Tibial nerve (tissue), 4 donors: ENCODE measurements at places on chromosomes 6 and 20.

GRCh38 chr6:158358450-158359077, 46.3 kb downstream of the TULP4 start:
- DNase-seq, result no peak

GRCh38 chr6:85008296-85009009, 244.1 kb upstream of the TBX18 start:
- no peak for DNase-seq

- no peak for DNase-seq
Observed at GRCh38 chr6:150491131-150491810, 108.4 kb upstream of the PLEKHG1 start.

DNA sequence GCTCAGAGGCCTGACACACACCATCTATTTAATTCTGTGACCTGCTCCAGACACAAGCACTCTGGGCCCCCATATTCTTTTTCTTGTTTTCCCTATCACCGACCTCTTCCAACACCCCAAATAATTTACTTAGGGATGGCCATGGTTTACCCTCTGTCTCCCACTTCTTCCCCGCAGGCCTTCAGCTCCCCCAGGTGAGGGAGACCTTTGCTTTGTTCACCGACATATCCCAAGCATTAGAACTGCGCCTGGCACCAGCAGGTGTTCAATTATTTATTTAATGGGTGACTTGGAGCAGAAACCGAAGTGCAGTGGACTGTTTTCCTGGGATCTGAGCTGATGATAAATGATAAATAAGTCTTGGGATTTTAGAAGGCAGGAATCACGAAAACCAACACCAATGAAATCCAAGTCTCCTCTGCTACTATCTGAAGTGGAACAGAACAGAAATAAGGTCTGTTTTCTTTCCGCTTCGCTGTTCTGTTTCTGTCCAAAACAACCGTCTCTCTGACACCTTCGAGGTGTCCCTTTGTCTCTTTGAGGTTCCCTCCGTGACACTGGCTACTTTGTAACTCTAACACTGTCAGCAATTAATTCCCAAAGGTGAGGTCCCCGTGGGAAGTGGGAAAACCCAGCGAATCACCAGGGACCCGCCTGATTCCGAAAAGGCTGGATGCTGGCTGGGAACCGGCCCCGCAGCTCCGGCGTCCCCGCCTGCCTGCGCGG, 1.1 kb upstream of the RIN2 start:
- no peak for DNase-seq

- DNase-seq, result no peak
Observed at GRCh38 chr6:10418361-10418861, 3.5 kb upstream of the TFAP2A start.

DNA sequence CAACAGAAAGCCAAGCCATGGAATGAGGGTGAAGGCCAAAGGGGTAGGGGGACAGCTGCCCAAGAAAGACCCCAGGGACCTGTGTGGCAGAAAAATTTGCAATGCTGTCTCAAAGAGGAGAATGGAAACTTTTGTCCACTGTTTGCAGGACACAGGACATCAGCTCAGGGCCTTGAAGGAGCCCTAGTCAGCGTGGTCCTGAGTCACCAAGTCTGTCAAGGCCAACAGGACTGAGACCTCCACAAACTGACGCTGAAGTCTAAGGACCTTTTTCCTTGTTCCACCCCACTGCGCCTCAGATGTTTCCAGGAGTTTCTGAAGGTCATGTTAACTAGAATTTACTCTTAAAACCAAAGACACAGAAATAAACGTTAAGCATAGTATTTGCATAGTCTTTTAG, 31.8 kb upstream of the AVP start:
- no peak for DNase-seq

DNA sequence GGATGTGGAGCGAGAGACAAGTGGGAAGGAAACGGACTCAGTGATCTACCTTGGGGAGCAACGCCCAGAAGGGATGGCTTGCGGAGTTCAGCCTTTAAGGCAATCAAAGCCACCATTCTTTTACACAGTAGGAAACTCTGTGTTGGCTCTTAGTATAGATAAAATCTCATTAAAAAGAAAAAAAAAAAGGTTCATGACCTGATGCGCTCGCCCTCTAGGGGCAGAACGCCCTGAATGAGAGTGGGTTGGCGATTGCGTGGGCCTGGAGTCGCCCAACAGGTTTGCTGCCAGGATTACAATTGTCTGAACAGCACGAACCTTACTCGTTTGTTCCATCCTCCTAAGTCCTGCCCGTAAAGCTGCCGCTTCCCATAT, 1.2 kb downstream of the TPD52L1 start:
- DNase-seq, result peak; percentile 7

- no peak for DNase-seq
Observed at GRCh38 chr6:28727559-28728211, 196.1 kb downstream of the TRIM27 start.

DNA sequence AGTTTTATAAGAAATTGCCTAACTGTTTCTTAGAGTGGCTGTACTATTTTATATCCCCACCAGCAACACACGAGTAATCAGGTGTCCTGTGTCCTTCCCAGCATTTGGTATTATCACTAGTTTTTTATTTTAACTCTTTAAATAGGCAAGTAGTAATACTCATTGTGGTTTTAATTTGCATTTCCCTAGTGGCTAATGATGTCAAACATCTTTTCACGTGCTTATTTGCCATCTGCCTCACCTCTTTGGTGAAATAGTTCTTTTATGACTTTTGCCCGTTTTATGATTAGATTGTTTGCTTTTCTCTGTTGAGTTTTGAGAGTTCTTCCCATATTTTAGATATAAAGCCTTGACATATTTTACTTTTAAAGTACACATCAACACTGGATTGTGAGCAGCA, 57.8 kb downstream of the GCLC start:
- no peak for DNase-seq

- DNase-seq, result no peak
Observed at GRCh38 chr20:37291724-37292126, 2.3 kb downstream of the MANBAL start.

DNA sequence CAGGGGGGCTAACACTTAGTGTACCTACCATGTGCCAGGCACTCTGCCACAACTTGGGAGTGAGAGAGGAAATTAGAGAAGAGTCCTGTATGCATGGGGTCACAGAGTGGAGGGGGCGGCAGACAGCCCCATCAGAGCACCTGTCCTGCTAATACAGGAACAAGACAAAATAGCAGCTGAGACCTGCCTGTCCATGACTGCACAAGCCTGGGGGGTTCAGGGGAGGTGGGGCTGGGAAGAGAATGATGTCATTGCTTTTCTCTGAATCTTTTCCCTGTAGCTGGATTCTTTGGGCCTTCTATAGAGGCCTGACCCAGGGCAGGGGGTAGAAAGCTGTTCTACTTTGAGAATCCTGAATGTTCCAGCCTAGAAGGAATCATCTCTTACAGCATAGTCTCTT, 37.4 kb downstream of the FOXP4 start:
- no peak for DNase-seq

- DNase-seq, result no peak
Observed at GRCh38 chr6:145245119-145245518, 490.2 kb downstream of the EPM2A start.

DNA sequence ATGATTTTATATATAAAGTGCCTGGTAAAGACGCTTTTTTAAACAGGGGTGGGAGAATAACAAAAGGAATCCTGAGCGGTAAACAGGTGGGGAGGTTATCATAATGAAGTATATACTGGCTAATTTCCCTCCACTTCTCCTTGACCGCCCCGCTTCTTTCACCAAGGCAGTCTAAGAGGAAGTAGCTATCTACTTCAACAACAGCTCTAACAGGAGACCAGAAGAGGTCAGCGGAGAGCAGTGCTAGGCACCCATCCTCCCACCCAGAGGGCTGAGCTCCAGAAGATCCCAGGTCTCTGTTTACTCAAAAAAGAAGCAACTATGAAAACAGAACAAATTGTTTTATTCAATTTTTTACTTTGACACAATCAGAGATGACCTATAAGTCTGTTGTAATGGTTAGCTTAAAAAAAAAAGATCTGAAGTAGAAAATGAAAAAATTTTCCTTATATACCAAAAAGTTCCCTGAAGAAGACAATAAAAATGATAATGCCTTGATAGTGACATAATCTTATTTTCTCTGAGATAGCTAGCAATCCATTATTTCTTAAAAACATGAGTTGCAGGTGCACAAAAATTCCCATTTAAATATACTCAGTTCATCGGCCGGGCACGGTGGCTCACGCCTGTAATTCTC, 141.1 kb downstream of the PDSS2 start:
- DNase-seq, result no peak

GRCh38 chr6:47581591-47581990, 104.0 kb downstream of the CD2AP start:
- DNase-seq, result no peak

- DNase-seq, result peak; percentile 40
Observed at GRCh38 chr20:41476013-41476441, 109.4 kb upstream of the EMILIN3 start.

GRCh38 chr20:22556565-22557056, 27.8 kb downstream of the FOXA2 start:
- no peak for DNase-seq

- no peak for DNase-seq
Observed at GRCh38 chr6:128367437-128367836, 153.0 kb downstream of the PTPRK start.

DNA sequence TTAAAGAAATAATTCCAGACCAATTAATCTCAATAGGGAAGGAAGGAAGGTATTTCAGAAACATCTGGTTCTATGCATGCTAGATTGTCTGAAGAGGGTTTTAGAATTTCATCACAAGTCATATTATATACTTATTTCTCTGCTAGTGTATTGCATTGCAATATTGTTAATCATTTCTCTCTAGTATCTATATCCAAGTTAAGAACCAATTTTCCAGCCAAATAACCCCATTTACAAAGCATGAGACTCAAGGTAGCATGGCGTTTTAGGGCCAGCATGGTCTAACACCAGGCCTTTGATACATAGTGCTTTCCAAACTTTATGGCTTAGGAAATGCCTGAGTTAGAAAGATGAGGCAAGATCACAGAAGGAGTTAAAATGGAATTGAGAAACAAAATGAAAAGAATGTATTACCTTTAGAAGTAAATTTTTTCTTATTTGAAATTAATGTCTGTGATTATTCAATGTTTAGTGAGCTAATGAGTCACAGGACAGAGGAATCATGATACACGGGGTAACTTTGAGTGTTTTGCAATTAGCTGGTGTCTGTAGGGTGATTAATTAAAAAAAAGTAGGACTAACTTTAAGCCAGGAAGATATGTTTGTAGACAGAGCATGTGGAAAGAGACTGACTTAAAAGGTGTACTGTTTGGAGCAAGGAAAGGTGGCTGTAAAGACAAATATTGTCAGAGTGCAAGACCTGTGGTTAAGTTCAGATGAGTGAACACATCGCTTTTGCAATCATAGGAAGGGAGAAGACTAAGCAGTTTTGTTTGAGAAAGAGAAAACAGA, 1006.2 kb upstream of the CITED2 start:
- DNase-seq, result no peak

DNA sequence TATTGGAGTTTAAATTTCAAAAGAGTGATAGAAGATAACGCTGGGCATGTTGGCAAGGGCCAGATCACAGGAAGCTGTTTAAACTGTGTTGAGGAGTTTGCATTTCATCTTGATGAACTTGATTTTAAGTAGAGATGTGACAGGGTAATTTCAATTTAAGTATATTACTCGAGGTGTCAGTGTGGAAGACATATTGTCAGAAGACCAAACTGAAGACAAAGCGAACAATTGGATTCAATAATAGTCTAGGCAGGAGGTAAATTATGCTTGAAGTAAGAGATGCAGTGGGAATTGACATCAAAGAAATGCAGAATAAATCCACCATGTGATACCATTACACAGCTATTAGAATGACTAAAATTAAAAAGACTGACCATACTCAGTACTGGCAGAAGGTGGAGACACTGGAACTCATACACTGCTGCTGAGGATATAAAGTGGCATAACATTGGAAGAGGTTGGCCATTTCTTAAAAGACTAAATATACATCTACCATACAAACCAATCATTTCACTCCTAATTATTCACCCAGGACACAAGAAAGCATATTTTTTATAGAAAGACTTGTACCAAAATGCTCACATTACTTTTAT, 240.8 kb downstream of the ARHGAP18 start:
- DNase-seq, result no peak

- DNase-seq, result no peak
Observed at GRCh38 chr6:117485433-117485832, 3.0 kb downstream of the DCBLD1 start.

- no peak for DNase-seq
Observed at GRCh38 chr20:6157345-6157744, 34.5 kb upstream of the FERMT1 start.
